Activated CD4-positive, alpha-beta T cell treated with anti-CD3 and anti-CD28 coated beads for 24 hours (primary cell): ENCODE measurements at places on chromosomes 3 and 15.

- no peak for DNase-seq
These were observed 8.7 kb upstream of the MCCC1 start for GRCh38 chr3:183108001-183108449.

DNA sequence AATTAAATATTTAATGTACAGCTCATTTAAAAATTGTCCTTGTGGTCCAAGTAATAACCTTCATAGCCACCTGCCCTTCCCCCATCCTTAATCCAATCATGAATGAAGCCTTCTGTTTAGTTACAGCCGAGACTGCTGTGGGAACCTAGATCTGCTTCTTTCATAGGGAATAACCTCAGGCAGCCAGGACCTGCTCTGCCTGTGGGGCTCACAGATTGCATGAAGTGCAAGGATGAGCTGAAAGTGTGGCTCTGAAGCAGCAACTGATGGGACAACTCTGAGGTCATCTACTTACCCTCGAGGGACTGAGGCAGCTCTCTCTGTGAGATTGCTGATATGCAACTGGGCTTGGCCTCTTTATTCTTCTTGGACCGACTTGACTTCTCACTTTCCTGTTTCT lies 169.8 kb downstream of the POTEB3 start:
- DNase-seq: no peak

DNA sequence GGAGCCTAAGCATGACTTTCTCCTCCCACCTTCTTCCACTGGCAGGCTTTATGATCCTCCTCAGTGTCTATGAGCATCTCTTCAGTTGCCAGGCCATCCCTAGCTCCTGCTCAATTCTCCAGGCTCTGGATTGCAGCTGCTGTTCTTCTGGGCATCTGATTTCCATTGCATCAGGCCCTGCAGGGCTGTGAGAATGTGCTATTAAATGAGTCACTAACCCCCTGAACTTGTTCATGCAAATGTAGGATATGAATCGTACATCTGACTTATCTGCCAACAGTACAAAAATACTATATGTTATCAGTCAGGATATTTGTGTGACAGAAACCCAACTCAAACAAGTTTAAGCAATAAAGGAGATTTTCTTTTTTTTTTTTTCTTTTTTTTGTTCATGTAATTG lies 11.9 kb downstream of the GPR176 start:
- no peak for DNase-seq

DNA sequence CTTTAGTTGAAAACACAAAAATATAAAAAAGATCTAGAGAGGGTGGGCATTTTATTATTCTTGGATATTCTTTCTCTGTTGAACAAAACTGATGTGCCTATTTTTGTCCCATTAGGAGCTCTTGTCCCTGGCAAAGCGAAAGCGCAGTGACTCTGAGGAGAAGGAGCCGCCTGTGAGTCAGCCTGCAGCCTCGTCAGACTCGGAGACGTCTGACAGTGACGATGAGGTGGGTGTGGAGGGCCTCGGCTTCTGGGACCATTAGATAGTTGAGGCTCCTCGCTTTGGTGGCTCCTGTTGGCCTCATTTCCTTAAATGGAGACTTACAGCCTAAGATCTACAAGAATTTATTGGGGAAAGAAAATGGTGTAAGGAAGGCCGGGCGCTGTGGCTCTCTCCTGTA lies 21.3 kb downstream of the RTF1 start:
- no peak for DNase-seq

DNA sequence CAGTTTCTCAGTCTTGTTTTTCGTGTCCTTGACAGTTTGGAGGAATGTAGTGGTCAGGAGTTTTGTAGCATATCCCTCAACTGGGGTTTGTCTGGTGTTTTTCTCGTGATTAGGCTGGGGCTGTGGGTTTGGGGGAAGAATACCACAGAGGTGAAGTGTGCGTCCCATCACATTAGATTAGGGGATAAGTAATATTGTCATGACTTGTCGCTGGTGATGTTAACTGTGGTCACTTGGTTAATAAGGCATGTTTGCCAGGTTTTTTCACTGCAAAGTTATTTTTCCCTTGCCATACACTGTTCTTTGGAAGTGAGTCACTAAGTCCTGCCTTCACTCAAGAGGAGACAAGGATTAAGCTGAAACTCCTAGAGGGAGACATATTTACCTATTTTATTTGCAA lies 39.1 kb downstream of the PAK2 start:
- DNase-seq: no peak

- no peak for DNase-seq
These were observed 65.8 kb downstream of the ATP8B4 start for GRCh38 chr15:50053055-50053856.

DNA sequence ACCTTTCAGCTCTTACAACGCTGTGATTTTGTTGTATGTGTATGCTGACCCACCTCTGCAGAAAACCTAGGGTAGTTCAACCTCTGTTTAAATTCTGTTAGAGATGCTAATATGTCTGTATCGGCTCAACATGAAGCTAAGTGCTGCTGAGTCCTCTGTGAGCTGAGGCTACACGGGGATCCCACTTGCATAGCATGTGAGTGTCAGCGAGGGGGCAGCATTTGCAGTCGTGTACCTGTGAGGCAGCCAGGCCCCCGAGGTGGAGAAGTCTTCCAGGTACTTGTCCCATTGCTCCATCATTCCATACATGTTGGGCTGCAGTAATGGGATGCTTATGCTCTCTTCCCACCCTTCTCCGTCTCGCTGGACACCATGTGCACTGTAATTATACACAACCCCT lies 3.7 kb downstream of the MKRN2OS start:
- no peak for DNase-seq

- no peak for DNase-seq
These were observed 1145.5 kb downstream of the TBL1XR1 start for GRCh38 chr3:176051766-176052165.

- DNase-seq: no peak
These were observed 18.0 kb downstream of the ATP10A start for GRCh38 chr15:25844981-25845680.

DNA sequence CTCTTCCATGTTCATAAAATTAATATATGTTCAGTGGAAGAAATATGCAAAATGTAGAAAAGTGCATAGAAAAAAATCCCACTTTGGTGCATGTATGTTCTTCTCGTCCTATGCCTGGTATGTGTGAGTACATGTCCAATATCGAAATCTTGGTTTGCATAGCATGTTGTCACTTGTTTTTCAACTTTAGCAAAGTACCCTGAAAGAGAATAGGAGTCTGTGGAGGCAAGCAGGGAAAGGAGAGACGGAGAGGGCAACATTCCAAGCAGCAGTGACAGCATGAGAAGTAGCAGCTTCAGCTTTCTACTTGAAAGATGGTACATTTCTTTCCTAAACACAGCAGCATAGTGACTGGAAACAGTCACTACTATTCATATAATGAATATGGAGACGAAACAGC lies 56.8 kb upstream of the CACNA2D3 start:
- DNase-seq: no peak

DNA sequence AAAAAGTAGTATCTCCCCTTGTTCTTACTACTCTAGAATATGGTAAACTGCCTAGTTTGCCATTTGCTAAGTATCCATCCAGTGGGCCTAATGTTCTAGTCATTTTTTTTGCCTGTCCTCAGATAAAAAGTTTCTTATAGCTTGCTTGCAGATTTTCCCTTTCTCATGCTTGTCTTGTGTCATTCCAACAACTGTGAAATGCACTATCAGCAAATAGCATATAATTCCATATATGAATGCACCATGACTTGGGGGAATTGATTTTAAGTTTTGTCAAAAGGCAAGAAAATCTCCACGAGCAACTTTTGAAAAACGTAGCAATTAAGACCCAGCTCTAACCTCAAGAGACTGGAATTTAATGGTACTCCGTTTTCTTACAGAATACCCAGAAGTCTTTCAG lies 286.2 kb upstream of the GPR149 start:
- no peak for DNase-seq

DNA sequence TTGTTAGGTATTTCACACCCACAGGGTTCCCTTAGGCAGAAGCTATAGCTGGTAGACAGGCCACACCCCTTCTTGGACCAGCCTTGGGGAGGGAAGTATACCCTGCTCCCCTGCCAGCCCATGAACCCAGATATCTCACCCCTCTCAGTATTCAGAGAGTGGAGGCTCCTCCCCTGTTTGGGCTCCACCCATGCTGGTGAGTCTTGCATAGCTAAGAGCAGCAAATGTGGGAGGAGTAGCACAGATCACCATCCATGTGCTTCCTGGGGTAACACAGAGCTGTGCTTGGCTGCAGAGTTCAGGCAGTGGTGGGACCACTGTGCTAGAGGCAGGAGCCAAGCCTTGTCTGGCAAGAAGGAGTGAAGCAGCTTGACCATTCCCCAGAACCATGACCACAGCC lies 427.2 kb downstream of the ZIC1 start:
- DNase-seq: no peak

DNA sequence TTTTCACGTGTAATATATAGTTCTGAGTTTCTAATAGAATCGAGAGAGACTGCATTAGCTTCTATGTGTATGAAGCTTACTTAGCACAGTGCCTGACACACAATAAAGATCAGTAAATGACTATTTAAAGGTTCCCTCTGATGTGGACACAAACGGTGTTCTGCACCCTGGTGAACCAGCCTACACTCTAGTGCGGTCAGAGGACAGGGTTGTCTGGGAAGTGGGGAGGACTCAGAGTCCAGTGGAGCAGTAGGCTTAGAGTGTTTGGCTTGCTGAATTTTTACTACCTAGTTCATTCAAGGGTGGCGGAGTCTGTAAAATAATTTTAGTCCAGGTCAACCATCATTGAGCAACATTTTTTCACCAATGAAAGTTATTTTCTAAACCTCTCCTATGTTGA lies 77.8 kb downstream of the DIPK2A start:
- no peak for DNase-seq
